Right renal pelvis (tissue), 4 donors: ENCODE measurements at places on chromosomes 6 and 20.

- DNase-seq, result no peak
These were observed 531.6 kb upstream of the HS3ST5 start for GRCh38 chr6:114874410-114874809.

GRCh38 chr20:62900692-62901584 lies 25.4 kb downstream of the DIDO1 start:
- DNase-seq, result no peak

DNA sequence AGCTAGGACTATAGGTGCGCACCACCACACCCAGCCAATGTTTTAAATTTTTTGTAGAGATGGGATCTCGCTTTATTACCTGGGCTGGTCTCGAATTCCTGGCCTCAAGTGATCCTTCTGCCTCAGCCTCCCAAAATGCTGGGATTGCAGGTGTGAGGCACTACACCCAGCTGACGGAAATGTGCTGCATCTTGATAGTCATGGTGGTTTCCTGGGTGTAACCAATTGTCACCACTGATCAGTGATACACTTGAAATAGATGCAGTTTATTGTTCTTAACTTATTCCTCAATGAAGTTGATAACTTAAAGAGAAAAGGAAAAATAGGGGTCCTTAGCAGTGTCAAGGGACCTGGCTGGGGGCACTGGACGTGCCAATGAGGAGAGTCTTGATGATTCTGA lies 92.4 kb downstream of the PPP1R14C start:
- DNase-seq, result no peak

GRCh38 chr6:52994031-52994838 lies 849 bp downstream of the GSTA4 start:
- DNase-seq, result peak; percentile 41

GRCh38 chr20:620246-620645 lies 10.1 kb upstream of the TCF15 start:
- DNase-seq, result no peak

DNA sequence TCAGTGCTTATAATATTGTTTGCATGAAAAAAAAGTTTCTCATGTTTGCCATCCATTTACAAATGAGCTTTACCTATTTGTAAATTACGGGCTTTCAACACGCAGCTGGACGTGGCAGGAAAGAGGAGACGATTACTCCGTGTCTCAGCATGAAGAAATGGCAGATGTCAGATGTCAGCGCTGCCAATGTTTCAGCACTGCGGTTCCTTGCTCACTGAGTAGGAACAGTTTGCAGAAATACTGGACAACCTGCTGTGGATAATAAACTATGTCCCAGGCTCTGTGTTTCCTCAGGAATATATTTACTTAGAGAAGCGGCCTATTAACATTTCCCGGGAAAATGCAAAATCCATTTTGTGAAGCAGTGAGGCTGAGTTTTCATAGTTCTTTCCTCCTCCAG lies 22.7 kb downstream of the RAMACL start:
- no peak for DNase-seq

DNA sequence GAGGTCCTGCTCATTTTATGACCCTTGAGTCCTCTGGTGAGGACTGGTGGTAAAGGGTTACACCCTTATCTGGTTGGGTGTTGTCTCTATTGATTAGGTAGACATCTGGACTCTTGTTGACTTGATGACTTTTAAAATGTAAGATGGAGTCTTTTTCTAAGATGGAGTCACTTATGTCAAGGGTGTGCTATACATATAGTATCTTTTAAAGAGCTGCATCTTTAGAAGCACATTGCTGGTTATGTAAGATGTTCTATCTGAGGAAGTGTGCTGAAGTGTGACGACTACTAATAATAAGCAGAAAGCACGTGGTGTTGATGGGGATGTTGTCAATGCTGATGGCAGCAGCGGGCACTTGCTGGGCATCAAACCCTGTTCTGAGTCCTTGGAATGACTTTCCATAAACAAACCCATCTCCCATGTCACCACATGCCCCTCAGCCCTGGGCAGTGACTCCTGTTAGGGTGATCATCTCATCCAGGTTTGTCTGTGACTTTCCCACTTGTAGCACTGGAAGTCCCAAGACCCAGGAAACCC lies 229.6 kb downstream of the EYA2 start:
- DNase-seq, result no peak

- DNase-seq, result no peak
These were observed 196.9 kb downstream of the PAX1 start for GRCh38 chr20:21902391-21902790.

DNA sequence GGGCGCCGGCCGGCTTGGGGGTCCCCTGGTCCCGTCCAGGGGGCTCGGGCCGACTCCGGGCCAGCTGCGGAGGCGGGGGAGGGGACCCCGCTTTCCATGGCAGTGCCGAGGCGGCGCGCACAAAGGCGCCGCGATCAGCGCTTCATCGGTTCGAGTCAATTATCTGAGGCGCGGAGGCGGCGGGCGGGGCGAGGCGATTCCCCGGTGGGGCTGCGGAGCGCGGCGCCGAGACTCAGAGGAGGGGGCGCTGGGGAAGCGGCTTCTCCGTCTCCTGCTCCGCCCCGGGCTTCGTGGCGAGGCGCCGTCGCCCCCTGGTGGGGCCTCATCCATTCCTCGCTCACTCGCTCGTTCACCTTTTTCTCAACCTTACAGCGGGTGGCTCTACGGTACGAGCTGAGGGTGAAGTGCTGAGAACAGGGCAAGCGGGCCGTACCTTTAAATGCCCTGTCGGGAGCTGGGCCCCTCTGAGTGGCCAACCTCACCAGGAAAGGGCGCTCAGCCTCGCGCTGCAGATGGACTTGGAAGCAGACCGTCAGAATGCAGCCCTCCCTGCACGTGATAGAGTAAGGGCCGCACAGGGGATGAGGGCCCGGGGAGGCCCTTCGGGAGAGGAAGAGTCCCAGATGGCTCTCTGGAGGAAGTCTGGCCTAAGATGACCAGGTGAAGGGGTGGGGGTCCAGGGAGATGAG lies 39.9 kb downstream of the SLC52A3 start:
- DNase-seq, result peak; percentile 46

- no peak for DNase-seq
These were observed 60.7 kb downstream of the BMP7 start for GRCh38 chr20:57205606-57206219.

DNA sequence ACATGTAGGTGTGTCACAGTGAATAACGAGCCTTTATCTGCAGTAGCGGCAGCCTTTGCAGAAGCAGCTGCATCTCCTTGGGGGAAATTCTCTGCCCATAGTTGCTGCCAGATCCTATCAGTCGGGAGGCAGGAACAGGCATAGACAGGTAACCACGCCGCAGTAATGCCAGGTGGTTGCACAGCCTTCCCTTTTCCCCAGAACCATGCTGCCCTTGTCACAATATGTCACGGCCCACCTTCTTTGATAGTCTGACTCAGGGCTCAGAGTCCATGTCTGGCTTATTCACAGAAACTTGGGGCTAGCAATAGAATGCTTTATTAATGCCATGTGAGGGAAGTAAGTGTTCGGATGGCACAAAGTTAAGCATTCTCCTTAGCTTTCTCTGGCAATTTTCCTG lies 76.6 kb downstream of the F13A1 start:
- DNase-seq, result no peak

GRCh38 chr20:35171753-35172433 lies at the start of gene PROCR:
Gene PROCR, plus strand, starts transcription at chr20:35172072. Its CDS starts 83 bp downstream, at chr20:35172155.
- peak; percentile 32 for DNase-seq
